Hematopoietic multipotent progenitor cell treated with erythropoietin and hydrocortisone succinate and interleukin-3 and kit ligand, for 8 days (in vitro differentiated cells): ENCODE measurements at places on chromosomes 13 and 19.
A peak's percentile ranks its signal among the peaks of the same experiment; 100 is the strongest.

GRCh38 chr19:33815380-33816340 is 19.0 kb downstream of the KCTD15 start:
- DNase-seq = no peak

- no peak for DNase-seq
Measured at GRCh38 chr13:79245937-79246577, 160.0 kb downstream of the RBM26 start.

GRCh38 chr13:24250376-24251057 is 58.9 kb upstream of the C1QTNF9 start:
- no peak for DNase-seq

DNA sequence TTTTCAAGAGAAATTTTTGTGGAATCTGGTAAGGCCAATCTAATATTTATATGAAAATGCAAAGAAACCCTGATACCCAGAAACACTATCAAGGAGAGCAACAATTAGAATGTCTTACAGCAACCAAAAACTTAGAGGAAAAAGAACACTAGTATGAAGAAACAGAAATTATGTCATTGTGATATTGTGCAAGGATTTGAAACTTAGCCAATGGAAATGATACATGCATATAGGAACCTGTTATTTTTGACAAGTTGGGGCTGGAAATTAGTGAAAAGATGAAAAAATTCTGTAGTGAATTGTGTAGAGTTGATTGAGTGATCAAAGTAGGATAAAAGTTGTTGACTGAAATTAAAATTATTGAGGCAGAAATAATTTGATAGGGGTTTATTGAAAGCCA is 792.6 kb upstream of the SLITRK6 start:
- no peak for DNase-seq

DNA sequence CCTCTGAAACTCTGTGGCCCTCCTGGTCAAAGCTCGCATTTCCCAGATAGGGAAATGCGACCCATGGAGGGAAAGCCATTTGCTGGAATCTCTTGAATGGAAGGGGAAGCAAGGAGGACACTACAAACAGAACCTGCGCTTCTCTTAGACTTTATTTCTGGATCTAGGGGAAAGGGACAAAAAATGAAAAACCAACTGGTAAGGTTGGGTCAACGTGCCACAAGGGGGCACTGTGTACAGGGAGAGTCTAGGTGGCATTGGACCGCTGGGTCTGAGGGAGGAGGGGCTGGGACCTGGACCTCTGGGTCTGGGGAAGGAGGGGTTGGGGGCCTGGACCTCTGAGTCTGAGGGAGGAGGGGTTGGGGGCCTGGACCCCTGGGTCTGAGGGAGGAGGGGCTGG is 5.0 kb downstream of the KLK4 start:
- peak; percentile 50 for DNase-seq

DNA sequence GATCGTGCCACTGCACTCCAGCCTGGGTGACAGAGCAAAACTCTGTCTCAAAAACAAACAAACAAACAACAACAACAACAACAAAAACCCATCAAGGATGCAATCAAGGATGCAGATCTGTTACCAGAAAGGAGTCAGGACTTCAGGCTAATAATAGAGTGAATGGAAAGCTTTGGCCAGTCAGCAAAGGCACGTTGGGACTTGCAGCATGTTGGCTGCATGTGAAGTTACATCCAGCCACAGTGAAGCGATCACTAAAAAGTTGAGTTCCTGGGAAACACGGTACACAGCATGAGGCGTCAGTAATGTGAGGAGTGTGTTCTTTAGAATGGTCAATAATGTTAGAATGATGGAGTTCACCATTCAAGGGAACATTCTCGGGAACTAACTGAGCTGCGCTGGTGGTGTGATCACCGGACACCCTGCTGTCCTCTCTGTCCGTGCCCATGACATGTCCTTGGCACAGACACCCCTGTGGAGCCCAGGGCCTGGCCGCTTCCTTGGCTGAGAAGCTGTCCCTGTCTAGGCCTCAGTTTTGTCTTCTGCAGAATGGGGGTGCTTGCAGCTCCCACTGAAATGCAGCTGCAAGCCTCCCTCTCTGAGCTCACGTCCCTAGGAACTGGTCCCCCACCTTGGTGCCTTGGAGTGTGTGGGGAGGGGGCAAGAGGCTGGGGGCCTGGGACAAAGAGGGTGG is 2.3 kb upstream of the LGALS7B start:
- DNase-seq = no peak

- no peak for DNase-seq
Measured at GRCh38 chr19:45601524-45602374, at the start of gene GPR4. Gene GPR4 (minus strand): TSS chr19:45602212. CDS start chr19:45591866, 10,346 bp downstream.

DNA sequence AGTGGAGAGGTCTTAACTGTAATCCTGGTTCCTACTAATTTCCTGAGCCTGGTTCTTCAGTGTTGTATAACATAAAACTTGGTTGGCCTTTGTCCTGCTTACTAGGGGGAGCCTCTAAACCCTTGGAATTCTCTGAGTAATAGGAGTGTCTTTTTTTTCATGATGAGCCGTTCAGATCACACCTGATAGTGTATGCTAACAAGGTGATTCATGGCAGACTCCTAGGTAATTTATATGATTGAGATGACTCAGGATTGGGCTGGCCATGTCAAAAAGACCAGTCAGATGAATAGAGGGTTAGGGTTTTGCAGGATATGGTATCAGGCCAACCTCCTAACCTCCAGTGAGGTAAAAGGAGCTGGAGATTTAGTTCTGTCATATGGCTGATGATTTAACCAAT is 135.8 kb upstream of the KLF12 start:
- no peak for DNase-seq

GRCh38 chr19:29259867-29260281 is 46.9 kb upstream of the UQCRFS1 start:
- no peak for DNase-seq

- DNase-seq = no peak
Measured at GRCh38 chr13:31843044-31843443, 103.7 kb downstream of the RXFP2 start.

GRCh38 chr13:36998624-36999041 is 507 bp downstream of the ALG5 start:
- no peak for DNase-seq

DNA sequence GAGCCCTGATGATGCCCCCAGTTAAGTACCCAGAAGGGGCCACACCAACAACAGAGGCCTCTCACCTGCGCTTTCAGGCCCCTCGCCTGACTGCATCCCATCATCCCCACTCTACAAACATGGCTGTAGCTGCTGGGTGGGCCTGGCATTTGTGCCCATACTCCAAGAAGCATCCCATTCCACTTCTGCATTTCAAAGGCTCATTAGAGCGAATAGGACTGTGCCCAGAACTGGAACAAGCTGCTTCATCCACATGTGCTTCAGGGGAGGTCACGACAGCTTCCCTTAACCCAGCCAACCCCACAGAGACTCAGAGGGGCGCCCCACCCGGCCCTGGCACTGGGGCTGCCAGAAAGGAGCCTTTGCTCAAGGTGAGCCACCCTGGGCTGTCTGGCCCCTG is 156.9 kb downstream of the SIPA1L3 start:
- DNase-seq = no peak

DNA sequence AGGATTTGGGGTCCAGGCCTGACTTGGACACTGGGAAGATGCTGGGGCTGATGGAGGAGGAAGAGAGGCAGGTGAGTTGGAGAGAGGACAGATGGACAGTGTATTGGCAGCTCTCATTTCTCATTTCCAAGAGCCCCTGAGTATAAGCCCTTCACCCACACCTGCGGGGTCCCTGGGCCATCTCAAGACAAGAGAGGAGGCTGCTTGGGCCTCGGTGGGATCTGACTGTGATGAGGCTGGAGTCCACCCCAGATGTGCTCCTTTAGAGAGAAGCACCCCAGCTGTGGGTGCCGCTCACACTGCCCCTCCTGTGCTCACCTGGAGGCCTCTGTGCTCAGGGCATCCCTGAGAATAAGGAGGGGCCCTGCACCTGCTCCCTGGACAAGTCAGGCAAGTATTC is 3.7 kb downstream of the LILRA2 start:
- no peak for DNase-seq

- no peak for DNase-seq
Measured at GRCh38 chr13:50826035-50826434, 17.5 kb downstream of the DLEU7 start.

DNA sequence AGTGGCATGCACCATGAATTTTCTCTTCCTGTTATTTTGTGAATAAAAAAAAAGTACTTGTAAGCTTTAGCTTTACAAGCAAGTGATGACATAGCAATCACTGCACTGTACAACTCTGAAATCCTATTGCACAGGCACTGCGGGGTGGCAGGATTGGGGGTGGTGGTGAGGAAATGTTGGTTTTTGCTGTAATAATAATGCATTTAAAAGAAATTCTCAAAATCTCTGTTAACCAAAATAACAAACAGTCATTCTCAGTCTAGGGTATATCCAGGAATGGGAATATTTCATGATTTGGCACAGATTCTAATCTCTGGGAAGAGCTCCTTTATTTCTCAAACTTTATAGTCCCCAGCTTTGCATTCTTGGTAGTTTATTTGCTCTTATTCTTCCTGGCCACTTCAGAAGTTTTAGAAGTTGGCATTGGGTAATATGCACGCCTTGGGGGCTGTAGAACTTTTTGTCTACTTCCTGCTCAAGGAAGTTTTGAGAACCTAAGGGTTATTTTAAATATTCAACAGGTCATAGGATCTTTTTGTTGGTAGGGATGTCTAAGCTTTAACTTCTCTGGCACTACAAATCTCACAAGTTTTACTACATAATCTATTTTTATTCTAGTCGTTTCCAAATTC is 353.0 kb upstream of the KLF12 start:
- no peak for DNase-seq

- DNase-seq = no peak
Measured at GRCh38 chr19:31351855-31352195, 2.6 kb upstream of the TSHZ3 start.

- DNase-seq = no peak
Measured at GRCh38 chr19:8030960-8031359, 21.6 kb upstream of the CCL25 start.

- no peak for DNase-seq
Measured at GRCh38 chr13:107233541-107233940, 665.6 kb upstream of the ARGLU1 start.

DNA sequence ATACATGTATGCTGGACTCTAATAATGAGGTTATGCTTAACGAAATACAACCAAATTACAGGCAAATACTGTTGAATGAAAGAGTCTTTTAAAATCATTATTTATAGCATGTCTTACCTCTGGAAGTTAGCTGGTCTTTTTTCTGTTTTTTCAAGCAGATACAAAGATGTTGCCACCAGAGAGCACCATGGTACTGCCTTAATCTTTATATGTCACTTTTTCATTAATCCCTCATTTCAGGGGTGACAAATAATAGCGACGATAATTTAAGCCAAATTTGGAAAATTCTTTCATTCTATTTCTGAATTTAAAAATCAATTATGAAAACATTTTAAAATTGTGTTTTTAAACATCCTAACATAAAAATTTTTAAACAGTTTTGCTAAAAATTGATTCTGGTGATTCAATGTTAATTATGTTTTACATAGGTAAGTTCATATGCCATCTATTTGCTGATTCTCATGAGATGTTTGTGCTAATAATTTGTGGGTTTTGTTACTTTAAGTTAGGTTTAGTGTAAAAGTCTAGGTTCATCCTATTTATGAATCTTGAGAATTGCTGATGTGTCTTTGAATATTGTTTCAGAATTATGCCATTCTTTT is 379.3 kb upstream of the SGCG start:
- DNase-seq = peak; percentile 9

DNA sequence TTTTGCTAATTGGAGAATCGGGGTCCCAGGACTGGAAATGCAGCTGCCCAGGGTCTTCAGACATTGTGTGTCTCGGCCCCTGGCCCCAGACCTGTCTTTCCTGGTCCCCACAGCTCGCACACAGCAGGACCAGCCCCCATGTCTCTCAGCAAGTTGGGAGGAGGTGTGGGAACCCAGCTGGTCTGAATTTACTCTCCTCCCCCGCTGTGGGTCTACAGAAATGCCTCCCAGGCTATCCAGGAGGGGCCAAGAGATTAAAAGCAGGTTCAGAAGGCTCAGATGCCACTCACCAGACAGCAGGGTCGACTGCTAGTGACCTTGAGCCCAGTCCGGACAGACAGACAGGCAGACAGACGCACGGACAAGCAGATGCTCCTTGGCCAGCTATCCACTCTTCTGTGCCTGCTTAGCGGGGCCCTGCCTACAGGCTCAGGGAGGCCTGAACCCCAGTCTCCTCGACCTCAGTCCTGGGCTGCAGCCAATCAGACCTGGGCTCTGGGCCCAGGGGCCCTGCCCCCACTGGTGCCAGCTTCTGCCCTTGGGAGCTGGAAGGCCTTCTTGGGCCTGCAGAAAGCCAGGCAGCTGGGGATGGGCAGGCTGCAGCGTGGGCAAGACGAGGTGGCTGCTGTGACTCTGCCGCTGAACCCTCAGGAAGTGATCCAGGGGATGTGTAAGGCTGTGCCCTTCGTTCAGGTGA is at the start of gene DAND5:
Gene DAND5, plus strand, starts transcription at position 285 of the 697 bp plus-strand sequence. Its CDS starts 85 bp downstream, at position 370.
- DNase-seq = peak; percentile 51

DNA sequence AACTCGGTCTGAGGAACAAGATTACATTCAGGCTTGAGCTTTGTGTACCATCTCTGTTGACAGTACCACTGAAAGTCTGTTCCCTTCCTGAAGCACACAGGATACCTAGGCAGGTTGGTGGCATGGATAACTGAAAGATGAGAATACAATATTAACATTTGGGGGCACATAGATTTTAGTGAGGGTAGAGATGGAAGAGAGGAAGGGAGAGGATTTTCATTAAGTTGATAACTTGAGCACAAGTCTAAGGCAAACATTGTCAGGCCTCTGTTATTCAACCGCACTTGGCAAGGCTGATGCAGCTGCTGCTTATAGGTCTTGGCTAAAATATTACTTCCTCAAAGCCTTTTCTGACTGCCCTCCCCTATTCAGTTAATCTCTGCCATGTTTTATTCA is 10.9 kb downstream of the MIR17HG start:
- peak; percentile 45 for DNase-seq

DNA sequence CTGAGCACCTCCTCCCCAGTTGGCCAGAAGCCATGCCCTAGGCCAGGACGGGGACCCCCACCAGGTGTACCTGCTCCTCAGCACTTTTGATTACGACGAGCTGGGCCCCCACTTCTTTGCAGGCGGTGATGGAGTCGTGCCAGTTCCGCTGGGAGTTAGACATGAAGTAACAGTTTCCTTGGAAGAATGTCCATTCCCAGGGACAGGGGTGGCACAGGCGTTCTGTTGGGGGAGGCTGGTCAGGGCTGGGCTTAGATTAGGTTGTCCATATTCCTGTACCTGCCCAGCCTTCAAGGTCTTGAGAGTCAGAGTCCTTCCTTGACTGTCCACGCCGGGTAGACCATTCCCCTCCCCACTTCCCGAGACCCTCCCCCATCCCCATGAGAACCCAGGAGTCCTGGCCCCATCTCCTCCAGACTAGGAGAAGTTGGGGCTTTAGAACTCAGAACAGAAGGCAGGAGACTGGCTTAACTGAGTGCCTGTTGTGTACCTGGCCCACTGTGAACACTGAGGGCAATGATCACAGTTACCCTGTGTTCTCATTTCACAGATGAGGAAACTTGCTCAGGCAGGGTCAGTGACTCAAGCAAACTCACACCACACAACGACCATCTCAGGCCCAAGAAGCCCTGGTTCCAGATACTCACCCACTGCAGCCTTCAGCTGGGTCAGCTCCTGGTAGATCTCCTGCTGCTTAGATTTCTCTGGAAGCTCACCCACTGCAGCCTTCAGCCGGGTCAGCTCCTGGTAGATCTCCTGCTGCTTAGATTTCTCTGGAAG is 2.3 kb downstream of the CD209 start:
- DNase-seq = no peak

- no peak for DNase-seq
Measured at GRCh38 chr13:33624740-33625139, 193.2 kb upstream of the RFC3 start.

- DNase-seq = no peak
Measured at GRCh38 chr19:13613447-13613846, 107.2 kb upstream of the CACNA1A start.

GRCh38 chr13:84606616-84607015 is 724.3 kb upstream of the SLITRK1 start:
- no peak for DNase-seq

GRCh38 chr19:15986701-15987100 is 37.9 kb downstream of the OR10H4 start:
- peak; percentile 19 for DNase-seq
